Gastroesophageal sphincter (tissue), 4 donors: ENCODE measurements at places on chromosomes 3 and 15.

GRCh38 chr3:42756681-42757213 is 16.3 kb downstream of the CCDC13 start:
- no peaks in the 10 kb centered on the region for H3K36me3 ChIP-seq
- H3K4me3 ChIP-seq = no peak overlapping the region
- peaks cover 14% of the 10 kb centered on the region for H3K4me1 ChIP-seq
- H3K27me3 ChIP-seq = no peaks in the 10 kb centered on the region

DNA sequence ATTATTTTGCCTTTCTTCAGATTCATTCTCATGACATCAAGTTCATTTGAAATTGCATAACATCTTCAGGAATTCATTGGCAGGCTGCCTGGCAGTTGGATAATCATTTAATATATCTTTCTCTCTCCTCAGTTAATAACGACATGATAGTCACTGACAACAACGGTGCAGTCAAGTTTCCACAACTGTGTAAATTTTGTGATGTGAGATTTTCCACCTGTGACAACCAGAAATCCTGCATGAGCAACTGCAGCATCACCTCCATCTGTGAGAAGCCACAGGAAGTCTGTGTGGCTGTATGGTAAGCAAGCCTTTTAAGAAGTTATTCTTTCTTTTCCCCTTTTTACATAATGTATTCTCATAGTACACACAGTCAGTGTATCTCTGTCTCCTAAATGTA is 38.2 kb downstream of the TGFBR2 start:
- no peaks in the 10 kb centered on the region for H3K27me3 ChIP-seq
- peaks cover 65% of the 10 kb centered on the region for H3K4me1 ChIP-seq
- peak; percentile 54 for ATAC-seq
- H3K4me3 ChIP-seq = no peak overlapping the region
- H3K27ac ChIP-seq = peak overlapping the region; percentile 80

DNA sequence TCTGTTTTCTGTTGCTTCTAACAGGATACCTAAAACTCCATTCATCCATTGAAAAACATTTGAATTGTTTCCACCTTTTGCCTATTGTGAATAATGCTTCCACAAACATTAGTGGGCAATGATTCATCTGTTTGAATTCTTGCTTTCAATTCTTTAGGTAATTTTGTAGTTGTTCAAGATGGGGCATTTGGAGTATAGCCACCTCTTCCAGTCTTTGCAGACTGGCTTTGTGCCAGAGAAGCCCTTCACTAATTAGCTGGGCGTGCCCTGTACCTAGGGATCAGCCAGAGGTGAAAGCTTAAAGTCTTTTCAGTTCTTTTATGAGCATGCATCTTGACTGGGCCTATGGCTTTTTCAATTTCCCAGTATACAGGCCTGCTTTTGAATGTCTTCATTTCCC is 10.9 kb downstream of the RTP1 start:
- H3K27ac ChIP-seq = peak overlapping the region; percentile 72
- H3K27me3 ChIP-seq = no peaks in the 10 kb centered on the region
- H3K4me1 ChIP-seq = peaks cover 54% of the 10 kb centered on the region
- no peak for ATAC-seq
- no peaks in the 10 kb centered on the region for H3K36me3 ChIP-seq

GRCh38 chr3:53156368-53156834 is 4.6 kb upstream of the PRKCD start:
- H3K4me3 ChIP-seq = peak overlapping the region; percentile 12
- H3K27ac ChIP-seq = no peak overlapping the region
- no peak for ATAC-seq
- H3K36me3 ChIP-seq = no peaks in the 10 kb centered on the region
- H3K4me1 ChIP-seq = peaks cover 32% of the 10 kb centered on the region

- no peak overlapping the region for H3K4me3 ChIP-seq
- H3K27me3 ChIP-seq = no peaks in the 10 kb centered on the region
- H3K27ac ChIP-seq = no peak overlapping the region
- no peak for ATAC-seq
- H3K4me1 ChIP-seq = no peaks in the 10 kb centered on the region
- peaks cover 85% of the 10 kb centered on the region for H3K36me3 ChIP-seq
Observed at GRCh38 chr3:57659004-57659673, 33.7 kb downstream of the DENND6A start.

- no peaks in the 10 kb centered on the region for H3K27me3 ChIP-seq
- H3K27ac ChIP-seq = no peak overlapping the region
- ATAC-seq = no peak
- H3K4me3 ChIP-seq = no peak overlapping the region
- H3K36me3 ChIP-seq = peaks cover 93% of the 10 kb centered on the region
- no peaks in the 10 kb centered on the region for H3K4me1 ChIP-seq
Observed at GRCh38 chr3:142366434-142366833, 81.4 kb downstream of the XRN1 start.

DNA sequence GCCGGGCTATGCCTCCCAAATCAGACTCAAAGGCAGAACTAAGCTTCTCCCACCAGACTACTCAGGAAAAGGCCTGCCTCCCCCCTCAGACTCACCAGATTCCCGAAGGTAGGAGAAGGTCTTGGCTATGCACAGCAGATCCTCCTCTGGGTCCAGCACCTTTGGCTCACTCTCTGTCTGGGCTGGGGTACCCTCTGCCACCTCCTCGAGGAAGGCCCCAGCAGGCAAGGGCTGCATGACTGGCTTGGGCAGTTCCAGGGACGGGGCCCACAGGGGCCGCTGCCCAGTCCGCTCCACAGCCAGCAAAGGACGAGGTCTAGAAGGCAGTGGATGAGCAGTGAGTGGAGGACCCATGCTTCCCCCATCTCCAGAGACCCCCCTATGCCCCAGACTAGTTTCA is 3.3 kb downstream of the CISH start:
- H3K36me3 ChIP-seq = peaks cover 45% of the 10 kb centered on the region
- H3K4me1 ChIP-seq = no peaks in the 10 kb centered on the region
- H3K27me3 ChIP-seq = no peaks in the 10 kb centered on the region
- H3K4me3 ChIP-seq = no peak overlapping the region

- H3K36me3 ChIP-seq = peaks cover 54% of the 10 kb centered on the region
- no peaks in the 10 kb centered on the region for H3K27me3 ChIP-seq
- no peaks in the 10 kb centered on the region for H3K4me1 ChIP-seq
- H3K27ac ChIP-seq = no peak overlapping the region
- H3K4me3 ChIP-seq = no peak overlapping the region
Observed at GRCh38 chr3:9930804-9931418, 2.7 kb upstream of the CRELD1 start.

- H3K27ac ChIP-seq = no peak overlapping the region
- ATAC-seq = no peak
- peaks cover 18% of the 10 kb centered on the region for H3K27me3 ChIP-seq
- no peaks in the 10 kb centered on the region for H3K36me3 ChIP-seq
- H3K4me1 ChIP-seq = no peaks in the 10 kb centered on the region
Observed at GRCh38 chr15:31470756-31471155, 144.1 kb downstream of the KLF13 start.

DNA sequence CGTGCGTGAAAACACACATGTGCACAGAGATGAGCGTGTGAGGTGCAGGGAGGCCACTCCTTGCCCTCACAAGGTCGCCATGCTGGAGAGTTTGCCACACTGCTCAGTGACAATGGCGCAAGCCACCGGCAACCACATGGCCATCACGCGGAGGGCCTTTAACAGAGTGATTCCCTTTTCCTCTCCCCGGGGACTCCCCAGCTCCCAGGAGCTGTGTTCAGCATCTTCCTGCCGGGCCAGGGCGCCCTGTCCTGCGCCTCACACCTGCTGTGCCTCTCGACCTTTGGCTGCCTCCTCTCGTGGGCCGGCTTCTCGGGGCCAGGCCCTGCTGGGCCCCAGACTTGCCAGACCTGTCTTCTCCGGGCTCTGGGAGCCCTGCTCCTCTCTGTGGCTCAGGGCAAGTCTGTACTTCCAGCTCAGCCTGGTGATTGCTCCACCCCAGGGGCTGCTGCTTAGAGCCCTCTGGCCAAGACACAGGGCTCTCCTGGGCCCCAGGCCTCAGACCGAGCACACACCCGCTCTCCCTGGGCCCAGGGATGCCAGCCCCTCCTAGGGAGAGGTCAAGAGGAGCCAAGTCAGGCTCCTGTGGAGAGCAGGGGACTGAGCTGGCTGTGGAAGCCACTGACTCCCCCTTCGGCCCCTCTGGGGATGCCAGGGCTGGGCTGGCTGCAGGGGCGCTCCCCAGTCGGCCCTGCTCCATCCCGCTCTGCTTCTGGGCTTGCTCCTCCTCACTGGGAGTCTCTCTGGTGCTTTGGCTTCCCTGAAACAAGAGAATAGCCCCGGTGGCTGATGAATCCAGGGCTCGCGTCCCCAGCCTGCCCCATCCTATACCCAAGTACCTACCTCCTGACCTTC is 5.6 kb downstream of the CCDC9B start:
- H3K36me3 ChIP-seq = no peaks in the 10 kb centered on the region
- H3K27me3 ChIP-seq = no peaks in the 10 kb centered on the region
- ATAC-seq = no peak
- no peak overlapping the region for H3K4me3 ChIP-seq
- peak overlapping the region; percentile 9 for H3K27ac ChIP-seq

DNA sequence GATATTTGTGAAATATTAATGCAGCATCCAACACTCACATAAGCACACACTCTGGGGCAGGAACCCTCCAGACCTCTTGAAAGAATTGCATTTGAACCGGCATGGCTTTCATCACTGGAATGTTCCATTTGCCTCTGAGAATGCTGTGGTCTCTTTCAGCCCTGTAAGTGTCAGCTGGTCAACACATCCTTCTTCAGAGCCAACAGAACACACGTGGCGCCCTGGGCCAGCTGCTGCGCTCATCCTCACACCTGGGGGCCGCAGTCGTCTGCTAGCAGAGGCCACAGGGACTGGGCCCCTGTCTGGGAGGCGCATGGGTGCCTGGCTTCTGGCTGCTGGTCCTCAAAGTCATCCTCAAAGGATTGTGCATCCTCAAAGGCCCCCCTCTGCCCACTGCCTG is 71.4 kb upstream of the HERC1 start:
- H3K27me3 ChIP-seq = no peaks in the 10 kb centered on the region
- no peak overlapping the region for H3K27ac ChIP-seq
- no peaks in the 10 kb centered on the region for H3K36me3 ChIP-seq
- H3K4me3 ChIP-seq = no peak overlapping the region
- ATAC-seq = no peak

DNA sequence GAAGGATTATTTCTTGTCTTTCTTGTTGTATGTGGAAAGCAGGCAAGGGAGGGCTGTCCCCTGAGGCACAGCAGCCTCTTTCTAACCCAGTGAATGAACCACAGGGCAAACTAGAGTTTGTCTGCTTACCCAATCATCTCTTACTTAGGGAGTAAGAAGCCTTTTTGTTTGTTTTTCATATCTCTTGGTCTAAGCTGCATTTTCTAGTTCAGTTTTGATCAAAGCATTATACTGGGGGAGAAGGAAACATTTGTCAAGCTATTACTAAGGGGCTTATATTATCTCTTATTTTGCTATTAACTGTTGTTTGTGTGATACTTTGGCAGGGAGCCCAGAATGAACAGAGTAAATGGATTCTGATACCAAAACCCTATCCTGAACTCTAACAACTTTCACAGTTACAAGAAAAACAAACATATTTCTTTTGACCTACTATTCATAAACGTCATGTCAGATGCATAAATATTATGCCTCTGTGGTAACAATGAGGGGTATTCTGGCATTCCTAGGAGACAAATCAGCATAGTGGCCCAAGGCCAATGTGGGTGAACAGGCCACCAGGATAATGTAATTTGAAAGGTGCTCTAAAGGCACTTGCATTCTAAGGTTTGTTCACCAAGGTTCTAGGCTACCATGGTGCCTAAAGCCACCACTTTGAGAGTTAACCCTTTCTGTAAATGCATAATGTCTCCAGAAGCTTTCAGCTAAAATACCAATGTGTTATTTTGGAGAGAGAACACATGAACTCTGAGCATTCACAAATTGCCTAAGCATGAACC is 271.6 kb upstream of the ZPLD1 start:
- H3K4me1 ChIP-seq = peaks cover 10% of the 10 kb centered on the region
- H3K27me3 ChIP-seq = no peaks in the 10 kb centered on the region
- H3K36me3 ChIP-seq = no peaks in the 10 kb centered on the region
- H3K4me3 ChIP-seq = no peak overlapping the region

DNA sequence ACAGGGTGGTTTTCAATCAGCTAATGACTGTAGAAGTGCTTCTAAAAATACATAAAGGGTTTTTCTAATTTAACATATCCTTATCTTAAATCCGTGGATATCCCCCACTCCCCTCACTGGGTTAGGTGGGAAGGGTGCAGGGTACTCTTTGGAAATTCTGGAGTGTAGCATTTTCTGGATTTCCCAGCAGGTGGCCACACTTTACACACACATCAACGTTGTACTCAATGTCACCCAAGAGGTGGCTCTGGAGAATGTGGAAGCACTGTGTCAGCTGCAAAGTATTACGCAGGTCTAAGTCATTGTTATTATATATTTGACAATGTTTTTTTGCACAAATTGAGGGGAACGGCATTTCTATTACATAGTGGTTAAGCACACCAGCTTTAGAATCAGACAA is 168.8 kb downstream of the CHDH start:
- ATAC-seq = no peak
- H3K27ac ChIP-seq = no peak overlapping the region
- no peaks in the 10 kb centered on the region for H3K4me1 ChIP-seq

DNA sequence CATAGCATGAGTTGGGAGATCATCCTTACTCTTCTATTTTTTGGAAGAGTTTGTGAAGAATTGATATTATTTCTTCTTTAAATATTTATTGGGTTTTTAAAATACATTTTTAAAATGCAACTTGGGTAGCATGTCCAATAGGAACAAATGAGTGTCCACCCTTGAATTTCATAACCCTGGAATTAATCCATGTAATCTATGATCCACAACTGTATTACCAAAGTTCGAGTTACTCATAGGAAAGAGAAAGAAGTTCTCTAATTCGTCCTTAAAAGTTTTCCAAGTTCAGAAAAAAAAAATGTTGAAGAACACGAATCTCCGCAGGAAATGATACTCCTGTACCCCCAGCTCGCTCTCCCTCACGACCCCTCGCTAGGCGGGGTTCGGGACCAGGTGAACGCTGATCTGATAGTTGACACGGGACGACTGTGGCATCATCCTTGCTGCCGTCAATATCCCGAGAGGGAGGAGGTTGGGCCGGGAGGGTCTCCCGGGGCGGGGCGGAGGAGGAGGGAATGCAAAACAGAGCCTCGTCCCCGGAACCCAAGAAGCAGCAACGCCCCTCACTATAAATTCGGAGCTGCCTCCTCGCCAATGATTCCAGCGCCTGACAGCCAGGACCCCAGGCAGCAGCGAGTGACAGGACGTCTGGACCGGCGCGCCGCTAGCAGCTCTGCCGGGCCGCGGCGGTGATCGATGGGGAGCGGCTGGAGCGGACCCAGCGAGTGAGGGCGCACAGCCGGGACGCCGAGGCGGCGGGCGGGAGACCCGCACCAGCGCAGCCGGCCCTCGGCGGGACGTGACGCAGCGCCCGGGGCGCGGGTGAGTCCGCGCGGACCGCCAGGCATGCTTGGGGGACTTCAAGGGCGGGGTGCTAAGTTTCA is at the start of gene AGTR1:
TSS of gene AGTR1 (plus strand) at position 598 of the 884 bp plus-strand sequence. CDS start 43,133 bp downstream, outside the sequence.
- H3K27me3 ChIP-seq = no peaks in the 10 kb centered on the region
- H3K4me3 ChIP-seq = peak within 1 kb of the TSS; percentile 66
- ATAC-seq = peak; percentile 89
- peak within 1 kb of the TSS; percentile 81 for H3K27ac ChIP-seq
- no peaks in the 10 kb centered on the region for H3K4me1 ChIP-seq

- no peaks in the 10 kb centered on the region for H3K27me3 ChIP-seq
- no peak overlapping the region for H3K4me3 ChIP-seq
- no peak for ATAC-seq
- H3K36me3 ChIP-seq = peaks cover 100% of the 10 kb centered on the region
- H3K27ac ChIP-seq = no peak overlapping the region
Observed at GRCh38 chr3:45952456-45952855, 9.2 kb downstream of the CXCR6 start.
